ENCODE measurements at places on chromosomes 16 and 17.

- DNase-seq: no peak
These were observed 12.7 kb upstream of the ANKFY1 start for GRCh38 chr17:4276514-4276913.

- DNase-seq: no peak
These were observed 567.1 kb downstream of the KCNJ2 start for GRCh38 chr17:70736375-70736957.

DNA sequence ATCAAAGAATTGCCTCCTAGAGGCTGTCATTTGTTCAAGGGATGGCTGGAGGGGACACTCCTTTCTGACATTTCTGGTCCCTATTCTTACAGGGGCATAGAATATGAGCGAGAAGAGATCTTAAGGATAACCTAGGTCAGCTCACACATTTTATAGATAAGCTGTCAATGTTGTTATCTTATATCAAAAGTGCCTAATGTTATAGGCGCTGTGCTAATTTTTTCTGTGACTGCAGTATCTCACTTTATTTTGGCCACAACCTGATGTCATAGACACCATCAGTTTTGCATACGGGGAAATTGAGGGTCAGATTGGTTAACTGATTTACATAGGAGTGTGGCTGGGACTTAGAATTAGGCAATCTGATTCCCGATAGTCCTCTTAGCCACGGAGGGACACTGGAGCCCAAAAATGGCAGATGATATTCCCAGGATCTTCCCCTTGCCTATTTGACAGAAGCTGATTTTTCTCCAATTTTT is 1.2 kb downstream of the CPD start:
- no peak for DNase-seq

GRCh38 chr16:7997966-7998365 is 592.3 kb downstream of the TMEM114 start:
- no peak for DNase-seq

DNA sequence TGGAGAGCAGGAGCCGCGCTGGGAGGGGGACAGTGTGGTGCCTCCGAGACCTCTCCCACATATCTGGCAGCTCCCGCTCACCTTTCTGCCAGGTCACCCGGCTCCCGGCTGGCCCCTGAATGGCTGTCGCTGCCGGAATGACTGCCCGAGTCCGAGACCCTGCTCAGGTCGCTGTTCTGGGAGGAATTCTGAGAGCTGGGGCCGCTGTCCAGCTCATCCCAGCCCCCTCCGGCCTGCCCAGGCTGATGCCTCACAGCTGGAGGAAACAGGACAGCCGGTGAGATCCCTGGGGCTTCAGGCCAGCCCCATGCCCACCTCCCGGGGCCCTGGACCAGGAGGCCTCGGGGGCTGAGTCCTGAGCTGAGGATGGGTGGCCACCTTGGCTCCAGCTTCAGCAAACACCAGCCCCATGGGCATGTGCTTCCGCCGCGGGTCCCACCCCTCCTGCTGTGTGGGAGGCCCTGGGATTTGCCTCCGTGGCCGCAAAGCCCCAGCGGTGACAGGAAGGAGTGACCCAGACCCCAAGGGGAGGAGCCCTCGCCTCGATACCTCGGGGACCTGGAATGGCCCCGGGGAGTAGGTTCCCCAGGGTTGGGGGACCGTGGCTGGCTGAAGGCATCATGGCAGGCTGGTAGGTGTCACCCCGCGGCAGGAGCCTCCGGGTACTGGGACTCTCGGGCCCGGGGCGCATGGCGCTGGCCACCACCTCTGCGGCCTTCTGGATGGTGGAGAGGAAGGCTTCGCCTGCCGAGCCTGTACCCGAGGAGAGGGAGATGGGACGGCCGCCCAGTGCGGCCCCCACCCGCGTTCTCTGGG is 6.9 kb downstream of the TEPSIN start:
- DNase-seq: no peak
